SK-N-DZ (cell line): ENCODE measurements at places on chromosomes 5 and 9.

GRCh38 chr5:15687401-15687800 is 187.4 kb downstream of the FBXL7 start:
- no peak for DNase-seq

- no peak for DNase-seq
These were observed 269.1 kb downstream of the NR2F1-AS1 start for GRCh38 chr5:93311881-93312280.

GRCh38 chr9:16171911-16172310 is 619.1 kb downstream of the CCDC171 start:
- peak; percentile 47 for DNase-seq

- peak; percentile 1 for DNase-seq
These were observed 198.0 kb upstream of the TUSC1 start for GRCh38 chr9:25876248-25876647.

DNA sequence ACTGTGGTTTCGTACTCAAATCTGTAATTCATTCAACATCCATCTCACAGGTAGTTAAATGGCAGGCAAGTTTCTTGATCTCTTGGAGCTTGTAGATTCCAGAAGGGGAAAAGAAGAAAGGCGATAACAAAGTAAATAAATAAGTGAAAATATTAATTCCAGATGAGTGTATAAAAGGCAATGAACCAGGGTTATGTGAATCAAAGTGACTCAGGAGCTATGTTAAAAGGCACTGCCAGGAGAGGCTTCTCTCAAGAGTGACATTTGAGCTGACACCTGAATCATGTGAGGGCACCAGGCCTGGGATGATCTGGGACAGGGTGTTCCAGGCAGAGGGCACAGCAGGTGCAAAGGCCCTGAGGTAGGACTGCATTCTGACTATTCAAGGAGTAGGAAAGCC is 45.0 kb downstream of the DOCK2 start:
- DNase-seq = no peak

GRCh38 chr5:30832519-30832918 is 361.0 kb upstream of the CDH6 start:
- no peak for DNase-seq

DNA sequence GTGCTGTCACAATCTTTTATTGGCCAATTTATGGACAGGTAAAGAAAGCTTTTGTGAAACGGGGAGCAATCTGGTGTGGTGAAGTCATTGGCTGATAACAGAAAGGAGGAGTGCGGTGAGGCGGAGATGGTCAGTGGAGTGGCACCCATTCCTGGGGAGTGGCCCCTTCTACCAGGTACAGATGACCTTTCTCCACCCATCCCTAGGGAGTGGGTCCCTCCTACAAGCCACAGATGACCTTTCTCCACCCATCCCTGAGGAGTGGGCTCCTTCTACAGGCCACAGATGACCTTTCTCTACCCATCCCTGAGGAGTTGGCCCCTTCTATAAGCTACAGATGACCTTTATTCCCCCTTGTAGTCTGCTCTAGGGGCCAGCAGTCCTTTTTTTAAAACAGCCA is 267.6 kb upstream of the IRX2 start:
- no peak for DNase-seq

DNA sequence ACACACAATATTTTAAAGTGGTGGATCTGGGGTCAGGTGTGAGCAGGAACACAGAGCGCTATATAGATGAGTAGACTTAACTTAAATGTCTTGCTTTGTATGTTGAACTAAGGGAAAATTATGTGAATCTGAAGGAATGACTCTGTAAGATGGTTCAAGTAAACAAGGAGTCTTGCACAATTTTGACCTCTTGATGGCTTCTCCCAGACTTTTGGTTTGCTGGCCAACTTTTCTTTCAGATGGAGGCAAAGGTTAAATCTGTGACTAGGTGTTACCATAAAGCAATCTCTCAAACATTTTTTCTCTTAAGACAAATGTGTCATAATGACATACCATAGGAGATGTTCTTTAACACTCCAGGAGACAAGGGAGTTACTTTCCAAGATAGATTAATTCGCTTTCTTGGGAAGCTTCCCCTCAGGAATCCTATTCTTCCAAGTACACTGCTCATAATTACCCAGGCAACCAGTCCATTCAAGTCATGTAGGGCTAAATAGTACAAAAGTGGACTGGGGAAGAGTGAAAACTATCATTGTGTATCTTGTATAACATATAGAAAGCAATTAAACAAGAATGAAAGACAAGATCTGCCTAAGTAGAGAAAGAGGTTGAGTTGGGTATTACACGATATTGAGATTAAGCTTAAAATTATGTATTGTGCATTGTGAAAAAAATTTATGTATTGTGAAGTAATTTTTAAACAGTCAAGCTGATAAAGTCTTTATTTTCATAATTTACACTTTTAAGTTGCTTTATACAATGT is 60.3 kb upstream of the SLC27A6 start:
- DNase-seq = no peak

- DNase-seq = peak; percentile 82
These were observed 28.4 kb downstream of the CEL start for GRCh38 chr9:133090187-133090586.

DNA sequence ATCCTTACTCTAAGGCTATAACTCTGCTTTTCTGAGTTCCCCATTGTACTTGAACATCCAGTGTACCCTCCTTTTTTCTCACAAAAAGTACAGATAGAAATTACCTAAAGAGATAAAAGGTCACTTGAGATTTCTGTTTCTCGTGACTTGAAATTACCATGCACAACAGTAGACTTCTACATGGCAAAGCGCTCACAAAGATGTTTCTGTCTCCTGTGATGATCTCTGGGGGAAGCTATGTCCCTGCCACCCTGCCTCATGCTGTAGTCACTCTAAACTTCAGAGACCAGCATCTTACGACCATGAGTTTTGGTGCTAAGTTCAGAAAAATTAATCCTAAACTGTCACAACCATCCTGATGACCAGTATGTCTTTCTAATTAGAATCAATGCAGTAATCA is 36.2 kb downstream of the NFIB start:
- no peak for DNase-seq

- no peak for DNase-seq
These were observed 559.0 kb upstream of the FTMT start for GRCh38 chr5:121292664-121293063.

DNA sequence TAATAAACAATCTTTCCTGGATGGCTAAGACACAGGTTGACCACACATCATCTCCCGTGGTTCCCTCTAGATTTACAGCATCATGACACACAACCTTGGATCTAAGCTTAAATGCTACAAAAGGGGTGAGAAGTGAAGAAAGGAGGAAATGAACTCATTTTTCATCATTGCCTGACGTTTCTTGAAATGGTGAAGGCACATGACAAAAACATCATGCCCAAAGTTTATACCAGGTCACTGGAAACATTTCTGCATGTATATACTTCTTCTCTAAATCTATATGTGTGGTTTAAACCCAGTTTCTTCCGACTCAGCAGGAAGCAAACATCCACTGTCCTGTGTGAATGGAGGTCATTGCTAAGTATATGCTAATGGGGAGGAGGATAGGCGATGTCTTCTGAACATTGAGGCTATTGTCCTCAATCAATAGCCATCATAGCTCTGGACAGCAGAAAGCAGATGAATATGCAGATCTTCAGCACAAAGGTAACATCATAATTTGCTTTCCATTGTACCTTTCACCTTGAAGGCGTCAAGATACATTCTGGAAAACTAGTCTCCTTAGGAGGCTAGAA is 137.4 kb downstream of the MED27 start:
- DNase-seq = no peak

- no peak for DNase-seq
These were observed 1.5 kb upstream of the GPRIN1 start for GRCh38 chr5:176611435-176611834.

GRCh38 chr9:7967093-7967827 is 167.7 kb upstream of the DMAC1 start:
- no peak for DNase-seq

- DNase-seq = no peak
These were observed 67.7 kb upstream of the RAD23B start for GRCh38 chr9:107215381-107215780.

- no peak for DNase-seq
These were observed 13.3 kb upstream of the COL5A1 start for GRCh38 chr9:134628354-134628736.

GRCh38 chr5:67215519-67216471 is 19.2 kb upstream of the CD180 start:
- DNase-seq = peak; percentile 51

DNA sequence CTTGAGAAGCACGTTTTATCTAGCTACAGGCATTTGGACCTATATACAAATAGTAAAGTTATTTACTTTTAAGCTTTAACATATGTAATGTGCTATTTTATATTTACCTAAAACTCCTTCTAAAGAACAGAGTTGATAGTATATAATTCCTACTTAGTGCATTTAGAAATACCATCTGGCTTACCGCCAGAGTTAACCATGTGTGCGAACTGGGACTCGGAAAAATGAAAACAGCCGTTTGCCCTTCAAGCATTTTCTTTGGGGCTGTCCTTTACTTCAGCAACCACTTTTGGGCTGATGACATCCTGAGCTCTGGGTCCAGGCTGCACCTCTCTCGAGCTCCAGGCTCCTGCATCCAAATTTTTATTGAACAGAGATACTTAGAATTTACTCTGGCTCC is 21.9 kb upstream of the DHFR start:
- DNase-seq = no peak

DNA sequence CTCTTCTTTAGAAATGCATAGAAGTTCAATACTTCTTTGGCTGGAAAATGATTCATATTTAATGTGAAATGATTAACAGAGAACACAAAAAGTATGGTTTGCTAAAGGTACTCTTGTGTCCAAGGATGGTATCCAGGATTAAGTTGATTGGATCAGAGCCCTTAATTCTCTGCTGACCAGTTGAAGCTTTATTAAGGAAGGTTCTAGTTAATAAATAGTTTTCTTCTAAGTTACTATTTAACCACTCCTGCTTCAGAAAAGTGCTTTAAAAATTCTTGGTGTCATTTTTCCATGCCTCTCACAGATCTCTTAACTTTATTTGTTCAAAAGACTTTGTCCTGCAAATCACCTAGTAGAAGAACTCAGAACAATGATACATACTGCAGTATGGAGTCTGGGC is 134.3 kb downstream of the MEF2C start:
- no peak for DNase-seq

DNA sequence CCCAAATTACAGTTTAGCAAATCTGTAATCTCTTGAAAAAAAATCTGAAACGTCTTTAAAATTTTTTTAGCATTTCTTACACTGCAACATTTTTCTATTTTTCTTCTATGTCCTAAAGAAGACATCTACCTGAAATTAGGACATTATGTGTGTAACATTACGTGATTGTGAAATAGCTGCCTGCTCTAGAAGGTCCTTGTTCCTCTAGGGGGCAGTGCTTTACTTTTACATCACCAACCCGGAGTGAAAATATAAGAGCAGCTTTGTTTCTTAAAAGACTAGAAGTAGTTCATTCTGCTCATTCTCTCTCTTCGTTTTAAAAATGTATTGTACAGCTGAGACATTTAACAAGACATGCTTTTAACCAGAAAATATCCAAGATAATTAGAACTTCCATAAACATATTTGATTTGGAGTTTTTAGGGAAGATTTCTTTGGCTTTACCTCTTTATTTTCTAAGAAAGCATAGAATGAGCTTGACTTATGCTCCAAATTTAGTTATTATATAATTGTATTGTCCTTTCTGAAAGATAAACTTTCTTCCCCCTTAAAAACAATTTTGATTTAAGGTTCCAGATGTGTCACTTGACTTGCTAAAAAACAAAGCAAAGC is 48.1 kb upstream of the RIOK2 start:
- DNase-seq = peak; percentile 68

DNA sequence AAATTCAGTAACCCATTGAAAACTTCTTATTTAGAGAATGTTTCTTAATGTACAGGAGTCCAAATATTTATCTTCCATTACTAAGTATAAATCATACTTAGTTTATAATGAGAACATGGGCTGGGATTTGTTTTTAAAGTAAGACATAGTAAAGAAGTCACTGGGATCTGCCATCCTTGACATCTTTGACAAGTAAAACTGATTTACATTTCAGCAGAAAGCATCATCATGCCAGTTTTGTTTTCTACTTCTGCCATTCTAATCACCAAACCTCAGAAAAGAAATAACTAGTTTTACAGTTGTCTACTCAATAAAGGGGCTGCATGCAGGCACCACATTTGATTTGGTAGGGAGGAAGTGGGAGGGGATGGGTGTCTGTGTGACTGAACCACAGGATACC is 221.7 kb upstream of the PPP1R2B start:
- no peak for DNase-seq

- DNase-seq = peak; percentile 76
These were observed 76.4 kb downstream of the EPB41L4B start for GRCh38 chr9:109244179-109245132.

DNA sequence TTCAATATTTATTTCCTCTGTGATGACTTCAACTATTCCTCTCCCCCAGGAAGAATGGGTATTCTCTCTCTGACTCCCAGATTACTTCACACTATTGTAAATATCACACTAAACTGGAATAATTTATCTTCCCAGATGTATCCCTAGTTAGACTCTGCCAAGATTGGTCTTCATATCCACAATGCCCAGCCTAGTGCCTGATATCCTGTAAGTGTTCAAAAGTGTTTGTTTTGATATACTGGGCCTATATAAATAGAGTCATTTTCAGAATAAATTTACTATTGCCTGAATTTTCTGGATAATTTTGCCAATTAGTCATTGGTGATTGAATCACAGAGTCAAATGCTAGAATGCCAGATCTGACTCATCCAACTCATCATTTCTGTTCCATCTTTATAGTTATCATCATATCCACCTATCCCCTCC is 143.7 kb upstream of the TNC start:
- DNase-seq = no peak

- DNase-seq = no peak
These were observed 21.6 kb downstream of the MATR3 start for GRCh38 chr5:139315056-139315615.

DNA sequence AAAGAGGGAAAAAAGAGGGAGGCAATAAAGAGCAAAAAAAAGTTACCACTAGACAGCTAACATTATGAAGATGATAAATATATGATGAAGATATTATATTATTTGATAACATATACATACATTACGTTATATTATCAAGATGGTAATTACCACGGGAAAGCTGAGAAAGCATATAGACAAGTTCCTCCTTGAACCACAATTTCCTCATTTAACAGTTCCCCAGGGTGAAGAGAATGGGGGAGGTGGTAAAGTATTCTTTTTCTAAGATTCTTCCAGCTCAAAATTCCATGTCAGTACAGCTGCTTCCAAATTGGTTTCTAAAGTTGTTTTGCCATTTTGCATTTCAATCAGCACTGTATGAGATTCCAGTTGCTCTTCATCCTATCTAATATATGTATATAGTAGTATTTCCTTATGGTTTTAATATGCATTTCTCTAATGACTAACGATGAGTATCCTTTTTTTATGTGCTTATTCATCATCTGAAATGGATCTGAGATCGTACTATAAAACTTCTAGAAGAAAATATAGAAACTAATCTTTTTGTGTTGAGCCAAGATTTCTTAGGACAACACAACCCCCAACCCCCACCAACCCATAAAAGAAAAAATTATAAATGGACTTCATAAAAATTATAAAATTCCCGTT is 49.5 kb upstream of the C9orf72 start:
- no peak for DNase-seq

GRCh38 chr9:109821711-109822110 is 41.7 kb downstream of the PALM2AKAP2 start:
- no peak for DNase-seq
